ENCODE measurements at places on chromosomes 6 and 20.

- DNase-seq: no peak
These were observed 1.2 kb upstream of the RBM38 start for GRCh38 chr20:57389695-57390603.

DNA sequence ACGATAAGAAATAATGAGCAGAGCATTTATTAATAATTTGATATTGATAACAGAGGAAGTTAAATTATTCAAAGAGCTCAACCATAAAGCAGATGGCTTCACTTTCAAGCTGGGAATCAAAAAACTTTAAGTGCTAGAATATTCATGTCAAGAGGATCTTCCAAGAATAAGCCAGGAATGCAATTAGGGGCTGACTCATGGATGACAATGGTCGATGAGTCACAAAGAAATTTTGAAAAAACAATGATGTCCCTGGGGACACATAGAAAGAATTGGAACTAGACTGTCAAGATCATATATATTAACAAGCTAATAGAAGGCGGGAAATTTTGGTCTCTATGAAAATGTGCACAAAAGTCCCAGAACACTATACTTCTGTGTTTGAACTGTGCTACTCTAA lies 304.1 kb downstream of the LAMA2 start:
- no peak for DNase-seq

GRCh38 chr6:136666041-136666440 lies 115.8 kb upstream of the MAP7 start:
- no peak for DNase-seq

DNA sequence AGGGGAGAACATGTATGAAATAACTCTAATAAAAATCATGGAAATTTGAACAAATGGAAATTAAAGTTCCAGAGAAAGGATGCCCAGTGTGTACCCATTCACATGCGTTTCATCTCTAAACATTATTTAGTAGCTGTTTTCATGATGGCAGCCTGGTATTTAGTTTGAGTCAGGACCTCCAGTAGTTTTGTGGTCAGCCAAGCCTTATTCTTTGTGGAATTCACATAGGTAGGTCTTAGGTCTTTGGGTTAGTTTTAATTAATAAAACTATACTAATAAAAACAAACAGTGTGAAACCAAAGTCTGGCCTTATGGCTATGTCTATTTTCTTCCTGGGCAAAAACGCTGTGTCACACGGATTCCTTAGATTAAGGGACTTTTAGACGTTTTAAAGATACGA lies 137.8 kb downstream of the FOXC1 start:
- no peak for DNase-seq

- DNase-seq: no peak
These were observed 9.8 kb downstream of the KIF3B start for GRCh38 chr20:32287231-32287638.

GRCh38 chr6:21384216-21384615 lies 209.3 kb upstream of the SOX4 start:
- DNase-seq: no peak

DNA sequence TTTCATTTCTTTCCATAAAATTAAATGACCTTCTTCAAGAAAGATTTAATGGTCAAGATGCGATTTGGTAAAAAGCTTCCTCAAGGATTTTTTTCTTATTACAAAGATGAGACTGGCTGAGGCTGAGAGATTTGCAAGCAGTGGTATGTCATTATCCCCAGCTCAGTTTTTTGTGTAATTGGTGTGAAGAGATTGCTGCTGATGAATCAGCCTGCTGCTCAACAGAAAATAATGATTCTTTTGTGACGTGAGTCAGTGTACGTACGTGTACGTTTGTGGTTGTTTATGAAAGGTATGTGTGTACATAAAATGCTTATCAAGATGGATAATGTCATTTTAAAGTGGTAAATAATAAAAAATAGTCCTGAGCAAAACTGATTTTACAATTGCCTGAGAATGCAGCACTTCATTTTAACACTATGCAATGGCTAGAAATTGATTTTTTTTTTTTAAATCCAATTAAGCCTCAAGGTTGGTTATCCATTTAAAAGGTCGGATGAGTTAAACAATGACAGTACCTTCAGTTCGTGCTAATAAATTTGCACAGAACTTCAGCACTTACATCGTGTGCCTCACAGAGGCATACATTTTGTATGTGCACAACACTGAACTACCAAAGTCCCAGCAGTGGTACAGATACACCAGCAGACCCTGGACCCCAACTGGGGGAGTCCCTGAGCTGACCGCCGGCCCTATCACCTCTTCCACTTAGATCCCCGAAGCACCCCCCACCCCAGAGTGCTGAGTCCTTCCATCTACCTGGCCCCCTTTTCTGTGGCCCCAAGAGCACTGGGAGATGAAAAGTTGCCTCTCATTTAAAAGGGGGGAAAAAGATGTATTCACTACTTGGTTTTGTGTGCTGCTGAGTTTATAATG lies 9.7 kb upstream of the NPEPL1 start:
- peak; percentile 4 for DNase-seq

DNA sequence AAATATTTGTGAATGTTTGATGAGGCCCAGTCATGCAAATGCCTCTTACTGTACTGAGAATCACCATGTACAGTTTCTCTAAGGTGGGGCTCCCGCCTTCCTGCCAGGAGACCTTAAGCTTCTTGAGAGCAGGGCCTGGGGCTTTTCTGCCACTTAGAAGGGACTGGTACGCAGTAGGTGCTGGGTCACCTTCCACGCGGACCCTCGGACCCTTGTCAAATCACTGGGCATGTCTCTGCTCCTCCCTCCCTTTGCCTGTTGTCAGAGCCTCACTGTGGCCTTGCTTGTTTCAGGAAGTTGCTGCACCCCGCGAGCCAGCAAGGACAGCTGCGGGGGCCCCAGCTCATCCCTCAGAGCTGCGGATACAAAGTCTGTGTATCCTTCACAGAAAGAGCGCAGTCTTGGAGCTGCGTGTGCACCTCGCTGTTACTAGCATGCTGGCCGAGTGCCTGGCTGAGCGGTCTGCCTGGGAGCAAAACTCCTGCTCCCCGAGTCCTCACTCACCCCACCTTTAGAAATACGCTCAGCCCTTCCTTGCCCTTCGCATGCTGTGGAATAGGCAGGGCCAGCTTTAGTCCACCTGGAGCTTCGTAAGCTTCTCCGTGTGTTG lies 30.7 kb upstream of the IRF4 start:
- no peak for DNase-seq

GRCh38 chr6:124796464-124796970 lies 165.7 kb upstream of the RNF217 start:
- no peak for DNase-seq

DNA sequence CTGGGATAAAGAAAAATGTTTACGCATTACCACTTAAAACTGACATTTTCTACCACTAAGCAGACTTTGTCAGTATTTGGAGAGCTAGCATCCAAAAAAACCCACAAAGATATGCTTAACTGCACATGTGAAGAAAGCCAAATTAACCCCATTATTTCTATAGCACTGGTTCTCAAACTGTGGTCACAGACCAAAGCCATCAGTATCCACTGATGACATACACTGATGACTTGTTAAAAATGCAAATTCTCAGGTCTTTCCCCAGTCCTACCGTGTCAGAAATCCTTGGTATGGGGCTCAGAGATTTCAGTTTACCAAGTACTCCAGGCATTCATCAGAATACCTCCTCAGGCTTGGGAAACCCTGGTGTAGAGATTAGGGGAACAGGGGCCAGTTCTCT lies 230.2 kb downstream of the PTPRK start:
- no peak for DNase-seq

GRCh38 chr6:12265791-12266190 lies 24.4 kb upstream of the EDN1 start:
- no peak for DNase-seq

GRCh38 chr6:107800564-107801164 lies 23.4 kb downstream of the SCML4 start:
- DNase-seq: no peak

DNA sequence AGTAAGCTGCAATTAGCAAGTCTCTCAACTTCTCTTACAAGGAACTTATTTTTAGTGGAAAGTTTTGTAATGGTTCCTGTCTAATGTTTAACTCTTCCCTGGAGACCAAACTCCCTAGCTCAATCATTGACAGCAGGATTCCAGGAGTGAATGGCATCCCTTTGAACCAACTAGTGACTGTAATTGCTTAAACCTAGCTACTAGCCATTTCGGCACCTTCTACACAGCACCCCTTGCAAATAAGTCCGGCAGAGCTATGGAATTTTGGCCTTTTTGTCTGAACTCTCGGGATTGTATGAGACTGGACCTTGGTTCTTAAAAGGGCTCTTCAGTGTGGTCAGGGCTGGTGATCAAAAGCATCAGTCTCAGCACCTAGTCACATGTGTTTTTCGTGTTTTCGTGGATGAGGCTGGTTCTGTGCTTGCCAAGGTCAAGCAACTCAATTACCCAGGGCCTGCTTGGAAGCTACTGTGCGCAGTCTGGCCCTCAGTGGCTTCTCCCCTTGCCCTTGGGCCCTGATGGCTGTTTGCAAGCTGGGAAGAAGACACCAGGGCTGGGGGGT lies 135.3 kb upstream of the NEDD9 start:
- DNase-seq: no peak

DNA sequence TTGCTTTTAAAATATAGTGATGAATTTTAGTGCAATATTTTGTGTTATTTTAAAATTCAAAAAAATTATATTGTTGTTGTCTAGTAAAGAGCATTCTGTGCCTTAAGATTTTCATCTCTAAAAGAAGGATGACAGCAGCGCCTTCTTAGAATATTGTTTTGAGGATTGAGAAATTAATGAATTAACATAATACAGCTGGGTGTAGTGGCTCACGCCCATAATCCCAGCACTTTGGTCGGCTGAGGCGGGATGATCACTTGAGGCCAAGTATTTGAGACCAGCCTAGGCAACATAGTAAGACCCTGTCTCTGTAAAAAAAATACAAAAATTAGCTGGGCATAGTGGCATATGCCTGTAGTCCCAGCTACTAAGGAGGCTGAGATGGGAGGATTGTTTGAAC lies 6.8 kb downstream of the TIAM2 start:
- no peak for DNase-seq

DNA sequence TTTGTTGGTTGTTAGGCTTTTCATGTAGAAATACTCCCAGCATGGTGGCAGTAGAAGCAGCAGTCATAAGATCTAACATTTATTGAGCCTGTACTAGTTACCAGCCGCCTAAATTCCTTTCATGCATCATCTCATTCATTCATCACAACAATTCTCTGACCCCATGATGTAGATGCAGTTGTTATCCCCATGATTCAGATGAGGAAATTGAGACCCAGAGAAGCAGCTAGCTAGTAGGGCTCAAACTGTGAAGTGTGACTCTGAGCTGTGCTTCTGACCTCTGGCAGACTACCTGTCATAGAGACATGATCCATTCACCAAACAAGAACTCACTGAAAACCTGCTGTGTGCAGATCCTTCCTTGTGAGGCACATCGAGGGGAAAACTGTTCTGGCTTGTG lies 16.9 kb downstream of the RREB1 start:
- DNase-seq: no peak

- no peak for DNase-seq
These were observed 260.0 kb downstream of the TMEM242 start for GRCh38 chr6:157063176-157063905.

DNA sequence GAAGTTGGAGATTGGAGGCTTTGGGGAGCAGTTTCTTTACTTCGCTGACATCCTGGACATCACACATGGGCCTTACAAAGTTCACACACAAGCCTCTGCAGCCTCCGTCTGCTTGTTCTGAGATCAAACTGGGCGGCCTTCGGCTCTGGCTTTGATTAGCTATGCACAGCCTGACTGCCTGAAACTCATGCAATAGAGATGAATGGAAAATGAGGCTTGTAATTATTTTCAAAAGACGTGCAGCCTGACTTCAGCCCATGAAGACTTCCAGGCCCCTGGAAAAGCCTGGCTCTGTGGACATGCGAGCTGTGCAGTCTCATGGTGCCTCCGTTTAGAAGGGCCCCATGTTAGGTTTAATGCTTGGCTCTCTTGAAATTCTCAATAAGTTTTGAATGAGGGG lies 480.5 kb upstream of the SULF2 start:
- DNase-seq: no peak
